Suprapubic skin (tissue), 4 donors: ENCODE measurements at places on chromosomes 1 and 21. TPM values are rescaled to one million over a fixed set of nuclear protein-coding genes. Genes with fewer than 3 reads are reported as not detected.

The NUDT4B gene
- 25.1 TPM for total RNA-seq

The SNAPIN gene
- 34.3 TPM for total RNA-seq

The CA6 gene
- total RNA-seq: 57.9 TPM

The BGLAP gene
- 4.4 TPM for total RNA-seq

The GJA8 gene
- not detected for total RNA-seq

The DCST2 gene
- total RNA-seq: 36.0 TPM

The TSPAN2 gene
- 1.3 TPM for total RNA-seq

The GPA33 gene
- total RNA-seq: 0.15 TPM

The MYBPH gene
- total RNA-seq: 0.26 TPM

The BCAR3 gene
- 15.9 TPM for total RNA-seq

The ZP4 gene
- not detected for total RNA-seq

The PRR9 gene
- total RNA-seq: 127 TPM

The NEXN gene
- total RNA-seq: 0.60 TPM

The ASCL5 gene
- not detected for total RNA-seq

The MPL gene
- not detected for total RNA-seq

The ACOT11 gene
- total RNA-seq: 4.7 TPM

The SMYD2 gene
- 25.5 TPM for total RNA-seq

The OR2T2 gene
- not detected for total RNA-seq

The FGGY gene
- total RNA-seq: 17.5 TPM

The SLC2A5 gene
- total RNA-seq: 3.6 TPM

The RBM11 gene
- 0.38 TPM for total RNA-seq

The SSBP3 gene
- total RNA-seq: 42.1 TPM

The MYOM3 gene
- 2.3 TPM for total RNA-seq

The TENT5C gene
- total RNA-seq: 2.7 TPM

The DIRAS3 gene
- 1.9 TPM for total RNA-seq

The EPB41 gene
- total RNA-seq: 45.7 TPM

The CR1L gene
- not detected for total RNA-seq

The FCRL5 gene
- not detected for total RNA-seq

The MTARC2 gene
- 4.7 TPM for total RNA-seq

The HSD3B1 gene
- 2.9 TPM for total RNA-seq

The PTPN7 gene
- 2.7 TPM for total RNA-seq

The C1orf87 gene
- total RNA-seq: not detected

The RBP7 gene
- 34.0 TPM for total RNA-seq

The DPT gene
- 23.6 TPM for total RNA-seq
